ENCODE measurements at places on chromosomes 6 and 20. TPM values are rescaled to one million over a fixed set of nuclear protein-coding genes. Genes with fewer than 3 reads are reported as not detected.

Gene CLPSL1
- total RNA-seq, result not detected

Gene TOMM6
- total RNA-seq, result 75.5 TPM

Gene PRSS16
- 0.75 TPM for total RNA-seq

Gene MDFI
- total RNA-seq, result 9.3 TPM

Gene SLA2
- 1.0 TPM for total RNA-seq

Gene CGAS
- total RNA-seq, result 8.7 TPM

Gene ABRACL
- 16.4 TPM for total RNA-seq

Gene PROKR2
- not detected for total RNA-seq

Gene GLP1R
- total RNA-seq, result not detected

Gene TXLNB
- total RNA-seq, result 3.4 TPM

Gene GMPR
- 17.3 TPM for total RNA-seq

Gene PACRG
- total RNA-seq, result 0.54 TPM

Gene NHSL1
- 10.9 TPM for total RNA-seq

Gene PAX1
- not detected for total RNA-seq

Gene CST1
- total RNA-seq, result not detected

Gene E2F1
- total RNA-seq, result 1.4 TPM

Gene FAM162B
- total RNA-seq, result 3.2 TPM

Gene EGFL8
- 38.8 TPM for total RNA-seq

Gene PBOV1
- not detected for total RNA-seq

Gene CTSA
- total RNA-seq, result 83.4 TPM

Gene SLC22A1
- total RNA-seq, result 2.5 TPM

Gene GZF1
- 19.5 TPM for total RNA-seq

Gene MTFR2
- total RNA-seq, result 0.39 TPM

Gene TCF21
- 0.63 TPM for total RNA-seq

Gene HSD17B8
- total RNA-seq, result 4.4 TPM

Gene TLDC2
- not detected for total RNA-seq

Gene NKX2-4
- total RNA-seq, result not detected

Gene MAP3K5
- total RNA-seq, result 48.4 TPM

Gene PCSK2
- not detected for total RNA-seq

Gene HLA-DRB5
- 91.1 TPM for total RNA-seq

Gene RSPH9
- total RNA-seq, result 0.23 TPM

Measured in aorta (tissue), 5 donors.